MG63 (cell line): ENCODE measurements at places on chromosomes 6 and 20. TPM values are rescaled to one million over a fixed set of nuclear protein-coding genes. Genes with fewer than 3 reads are reported as not detected.
A peak's percentile ranks its signal among the peaks of the same experiment; 100 is the strongest.

Gene AKAP7
- total RNA-seq, result 0.54 and 6.1 TPM in 2 replicates

Gene UBE2C
- 69.5 and 72.7 TPM in 2 replicates for total RNA-seq

Gene PPP2R5D
- total RNA-seq, result 27.4 and 37.3 TPM in 2 replicates

Gene NMBR
- not detected in 2 replicates for total RNA-seq

DNA sequence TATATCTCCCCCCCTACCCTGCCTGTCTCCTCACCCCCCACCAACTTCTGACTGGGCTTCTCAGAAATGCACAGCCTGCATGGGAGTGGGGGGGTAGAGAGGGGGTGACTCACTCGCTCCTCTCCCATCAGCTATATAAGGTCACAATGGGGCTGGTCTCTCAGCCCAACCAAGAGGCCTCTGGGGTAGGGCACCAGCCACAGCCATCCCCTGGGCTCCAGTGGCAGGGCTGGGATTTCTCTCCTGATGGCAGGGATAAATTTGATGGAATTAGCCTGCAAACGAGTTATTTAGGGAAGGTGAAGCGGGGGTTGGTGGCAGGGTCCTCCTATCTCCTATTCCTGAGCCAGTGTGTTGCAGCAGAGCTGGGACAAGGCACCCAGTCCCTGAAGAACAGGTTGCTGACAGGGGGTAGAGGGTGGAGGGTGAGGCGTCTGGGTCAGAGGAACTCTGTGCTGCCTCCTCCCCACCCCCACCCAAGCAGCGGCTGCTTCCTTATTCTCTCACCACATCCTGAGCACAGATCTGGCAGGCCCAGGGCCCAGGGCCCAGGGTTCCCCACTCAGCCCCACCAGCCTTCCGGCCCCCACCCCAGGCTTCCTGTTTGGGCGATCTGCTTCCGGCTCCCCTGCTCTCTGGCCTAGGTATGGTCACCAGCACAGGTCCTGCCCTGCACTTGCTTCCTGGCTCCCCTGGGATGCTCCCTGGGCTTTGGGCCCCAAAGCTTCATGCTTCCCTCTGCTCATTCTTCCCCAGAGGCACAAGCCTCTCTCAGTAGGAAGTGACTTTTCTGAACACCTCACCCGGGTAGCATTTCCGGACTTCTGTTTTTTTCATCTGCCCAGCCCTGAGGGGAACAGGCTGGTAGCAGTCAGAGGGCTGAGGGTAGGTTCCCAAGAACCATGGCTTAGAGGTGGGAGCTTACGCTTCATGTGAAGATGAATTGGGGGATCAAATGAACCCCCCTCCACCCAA, 4.0 kb downstream of the PPP1R18 start:
- DNase-seq, result peak; percentile 44

- DNase-seq, result no peak
Measured at GRCh38 chr20:48721324-48722001, 106.3 kb downstream of the PREX1 start.

DNA sequence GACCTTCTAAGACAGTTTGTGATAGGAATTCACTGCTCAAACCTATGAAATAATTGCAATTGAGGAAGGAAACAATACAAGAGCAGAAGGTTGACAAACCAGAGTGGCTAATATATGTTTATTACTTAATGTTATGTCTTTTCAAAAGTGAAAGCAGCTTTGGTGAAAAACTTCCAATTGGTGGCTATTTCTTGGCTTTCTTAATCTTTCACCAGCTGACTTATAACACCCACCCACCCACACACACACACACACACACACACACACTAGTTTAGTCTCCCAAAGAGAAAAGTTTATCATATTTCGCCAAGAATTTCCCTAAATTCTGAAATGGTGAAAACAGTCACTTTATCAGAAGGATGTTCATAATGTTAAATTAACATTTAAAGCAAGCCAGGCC, 583.5 kb downstream of the EYS start:
- DNase-seq, result no peak

- peak; percentile 26 for DNase-seq
Measured at GRCh38 chr6:139625998-139626975, 251.8 kb upstream of the CITED2 start.

DNA sequence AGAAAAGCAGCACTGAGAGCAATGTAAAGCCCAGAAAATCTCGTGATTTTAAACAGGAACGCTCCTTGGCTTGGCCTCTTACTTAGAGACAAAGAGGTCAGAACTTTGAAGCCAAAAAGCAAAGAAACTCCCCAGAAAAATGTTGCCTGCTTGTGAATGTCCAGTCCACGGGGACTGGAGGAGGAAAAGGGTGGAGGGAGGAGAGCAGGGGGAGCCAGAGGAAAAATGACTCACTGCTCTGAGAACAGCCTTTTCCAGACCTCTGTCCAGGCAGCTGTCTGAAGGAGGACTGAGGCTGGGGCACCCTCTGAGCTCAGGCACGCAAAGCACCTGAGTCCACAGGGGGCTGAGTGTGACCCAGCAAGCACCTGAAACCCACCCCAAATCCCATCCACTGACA, 64.7 kb downstream of the TRAM2 start:
- DNase-seq, result peak; percentile 99

GRCh38 chr6:43997345-43997677, 129.9 kb downstream of the MRPL14 start:
- DNase-seq, result no peak

GRCh38 chr20:9392892-9393857, 121.2 kb upstream of the LAMP5 start:
- peak; percentile 73 for DNase-seq
